ENCODE measurements at places on chromosomes 2 and 18. TPM values are rescaled to one million over a fixed set of nuclear protein-coding genes. Genes with fewer than 3 reads are reported as not detected.

The SGPP2 gene
- 0.10 TPM for total RNA-seq

- DNase-seq: no peak
These were observed 61.7 kb upstream of the ZNF532 start for GRCh38 chr18:58802959-58803358.

DNA sequence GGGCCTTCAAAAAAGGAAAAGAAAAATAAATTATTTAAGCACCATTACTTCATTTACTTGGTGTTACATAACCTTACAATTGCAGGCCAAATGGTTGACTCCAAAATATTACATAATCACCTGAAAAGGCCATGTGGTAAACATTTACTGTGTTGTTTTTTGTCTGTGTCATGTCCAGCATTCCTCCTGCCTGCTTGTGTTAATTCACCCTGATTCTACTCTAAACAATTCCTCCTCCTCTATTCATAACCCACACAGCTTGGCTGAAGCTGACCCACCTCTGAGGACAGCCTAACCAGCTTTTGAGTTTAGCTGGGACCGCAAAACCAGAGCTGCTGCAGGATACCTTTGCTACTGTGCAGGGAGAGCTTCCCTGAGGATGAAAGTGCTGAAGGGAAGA, 35.4 kb downstream of the TMX3 start:
- no peak for DNase-seq

- DNase-seq: no peak
These were observed 165.6 kb upstream of the SERTAD2 start for GRCh38 chr2:64819361-64819760.

The NYAP2 gene
- total RNA-seq: not detected

Data from RPMI7951 (cell line).